ENCODE measurements at places on chromosomes 3 and 15.

DNA sequence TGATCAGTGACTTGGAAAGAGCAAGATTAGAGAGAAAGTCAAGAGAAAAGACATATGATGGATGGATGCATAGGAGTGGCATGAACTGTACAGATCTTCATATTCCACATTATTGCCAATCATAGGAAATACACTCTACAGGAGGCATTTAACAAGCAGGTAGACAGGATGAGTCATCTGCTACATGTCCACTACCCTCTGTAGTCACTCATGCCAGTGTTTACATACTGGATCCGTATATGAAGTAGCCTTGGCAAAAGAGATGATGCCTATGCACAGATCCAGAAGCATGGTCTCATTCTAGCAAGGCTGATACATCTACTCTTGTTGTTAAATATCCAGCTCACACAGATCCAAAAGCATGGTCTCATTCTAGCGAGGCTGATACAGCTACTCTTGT, 632.1 kb downstream of the ROBO2 start:
- DNase-seq, result no peak

GRCh38 chr3:145900056-145900829, 260.7 kb downstream of the PLOD2 start:
- DNase-seq, result no peak

DNA sequence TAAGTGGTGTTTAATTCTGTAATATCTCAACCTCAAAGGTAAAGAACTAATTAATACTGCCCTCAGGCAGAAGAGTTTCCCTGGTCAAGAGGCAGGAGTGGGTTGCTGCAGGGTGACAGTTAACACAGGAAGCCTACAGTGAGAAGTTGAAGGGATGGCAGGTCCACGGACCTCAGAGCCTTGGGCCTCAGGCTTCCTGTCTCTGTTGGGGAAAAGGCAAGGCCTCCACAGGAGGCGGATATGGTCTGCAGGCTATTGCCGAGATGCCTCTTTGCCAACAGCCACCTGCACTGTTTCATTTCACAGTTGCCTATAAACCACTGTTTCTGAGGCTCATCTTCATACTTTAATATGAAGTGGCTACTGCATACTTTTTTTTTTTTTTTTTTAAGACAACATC, 33.3 kb upstream of the RPN1 start:
- no peak for DNase-seq

DNA sequence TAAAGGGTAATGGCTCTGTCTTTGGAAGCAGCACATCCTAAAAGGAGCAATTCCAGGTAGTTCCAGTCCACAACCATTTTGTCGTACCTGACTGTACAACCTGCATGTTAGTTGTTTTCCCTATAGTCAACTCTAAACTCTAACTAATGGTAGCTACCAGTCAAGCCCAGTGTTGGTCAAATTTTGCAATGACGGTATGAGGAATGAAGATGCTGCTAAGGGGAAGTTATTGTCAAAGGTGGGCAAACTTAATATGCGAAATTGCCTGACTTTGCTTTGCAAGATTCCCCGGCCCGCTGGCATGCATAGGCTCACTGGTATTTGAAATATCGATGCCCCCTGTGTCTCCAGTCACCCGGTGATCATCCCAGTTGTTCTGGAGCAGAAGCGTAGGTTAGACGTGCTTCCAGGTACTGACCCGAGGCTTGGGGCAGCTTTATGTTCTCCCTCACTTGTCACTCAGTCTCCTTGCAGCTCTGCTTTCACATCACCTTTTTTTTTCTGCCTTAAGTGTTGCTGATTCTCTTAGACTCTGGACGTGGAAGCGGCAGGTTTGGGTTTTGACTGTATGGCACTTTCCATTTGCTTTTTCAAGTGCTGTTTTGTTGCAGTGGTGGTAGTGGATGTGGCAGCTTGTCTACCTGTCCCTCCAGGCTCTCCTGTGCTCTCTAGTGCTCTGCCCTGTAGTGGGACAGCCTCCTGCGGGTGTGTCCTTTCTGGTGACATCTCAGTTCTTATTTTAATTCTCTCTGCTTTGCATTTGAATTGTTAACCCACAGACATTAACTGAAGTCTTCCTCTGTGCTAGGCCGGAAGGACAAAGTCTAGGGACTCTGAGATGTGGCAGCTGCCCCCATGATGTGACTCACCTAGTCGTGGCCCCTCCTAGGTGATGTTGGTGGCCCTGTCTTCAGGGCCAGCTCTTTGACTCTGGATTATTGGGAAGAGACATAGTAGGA, 95.8 kb upstream of the UMPS start:
- no peak for DNase-seq

- DNase-seq, result peak; percentile 93
Measured at GRCh38 chr15:39908186-39908585, 11.9 kb downstream of the GPR176 start.

- peak; percentile 45 for DNase-seq
Measured at GRCh38 chr3:112303764-112304325, 9.8 kb upstream of the SLC9C1 start.

DNA sequence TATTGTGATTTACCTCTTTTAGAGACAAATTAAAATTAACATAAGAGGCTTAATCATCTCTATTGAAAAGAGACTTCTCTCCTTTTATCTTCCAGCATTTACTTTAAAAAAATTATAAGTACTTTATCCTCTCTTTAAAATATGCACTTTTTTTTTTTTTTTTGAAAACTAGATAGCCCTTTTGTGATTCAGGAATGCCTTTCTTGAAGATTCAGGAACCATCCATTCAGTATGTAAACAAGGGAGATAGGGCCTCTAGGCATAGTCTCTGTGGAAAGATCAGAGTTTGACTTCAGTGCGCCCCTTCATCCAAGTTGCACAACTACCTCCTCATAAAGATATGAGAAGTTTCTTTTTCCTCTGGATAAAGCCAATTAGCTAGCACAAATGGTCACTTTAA, 1163.7 kb downstream of the SI start:
- no peak for DNase-seq

- peak; percentile 41 for DNase-seq
Measured at GRCh38 chr3:58135712-58136543, 74.8 kb downstream of the DNASE1L3 start.

GRCh38 chr3:45785605-45786150, 10.7 kb downstream of the SLC6A20 start:
- DNase-seq, result no peak

GRCh38 chr3:12611117-12611516, 52.8 kb downstream of the RAF1 start:
- DNase-seq, result no peak

DNA sequence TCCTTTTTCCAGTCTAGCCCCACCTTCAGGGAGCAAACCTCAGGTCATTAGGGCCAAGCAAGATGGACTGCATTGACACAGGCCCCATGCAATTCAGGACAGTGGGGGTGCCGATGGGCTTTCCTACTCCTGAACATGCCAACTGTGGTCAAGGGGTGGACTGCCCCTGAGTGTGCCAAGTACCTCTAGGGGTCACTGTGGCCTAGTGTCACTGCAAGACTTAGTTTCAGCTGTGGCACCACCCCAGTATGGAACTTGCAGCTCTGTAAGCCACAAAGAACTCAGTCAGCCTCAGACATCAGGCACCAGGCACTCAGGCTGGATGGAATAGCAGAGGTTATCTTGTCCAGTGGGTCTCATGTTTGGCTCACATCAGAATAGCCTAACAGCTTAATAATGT, 32.3 kb downstream of the EXOG start:
- DNase-seq, result no peak
